ENCODE measurements at places on chromosomes 7 and 10.

GRCh38 chr10:16854623-16855022 is 37.4 kb upstream of the RSU1 start:
- no peak for DNase-seq

DNA sequence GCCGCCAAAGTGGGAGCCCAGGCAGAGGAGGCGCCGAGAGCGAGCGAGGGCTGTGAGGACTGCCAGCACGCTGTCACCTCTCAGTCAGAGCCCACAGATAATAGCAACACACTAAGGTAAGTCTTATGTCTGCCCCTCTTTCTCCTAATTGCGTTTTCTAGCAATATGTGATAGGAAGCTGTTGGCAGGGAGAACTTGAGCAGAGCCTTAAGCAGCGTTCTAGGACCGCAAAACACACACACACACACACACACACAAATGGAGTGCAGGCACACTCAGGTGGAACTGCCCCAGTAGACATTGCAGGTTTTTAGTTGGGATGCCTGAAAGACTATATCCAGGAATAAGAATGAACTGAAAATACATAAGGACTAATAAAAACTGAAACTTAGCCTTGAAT is 1188.5 kb downstream of the NXPH1 start:
- no peak for DNase-seq

- DNase-seq = no peak
These were observed 190.0 kb downstream of the FAM107B start for GRCh38 chr10:14584661-14585060.

DNA sequence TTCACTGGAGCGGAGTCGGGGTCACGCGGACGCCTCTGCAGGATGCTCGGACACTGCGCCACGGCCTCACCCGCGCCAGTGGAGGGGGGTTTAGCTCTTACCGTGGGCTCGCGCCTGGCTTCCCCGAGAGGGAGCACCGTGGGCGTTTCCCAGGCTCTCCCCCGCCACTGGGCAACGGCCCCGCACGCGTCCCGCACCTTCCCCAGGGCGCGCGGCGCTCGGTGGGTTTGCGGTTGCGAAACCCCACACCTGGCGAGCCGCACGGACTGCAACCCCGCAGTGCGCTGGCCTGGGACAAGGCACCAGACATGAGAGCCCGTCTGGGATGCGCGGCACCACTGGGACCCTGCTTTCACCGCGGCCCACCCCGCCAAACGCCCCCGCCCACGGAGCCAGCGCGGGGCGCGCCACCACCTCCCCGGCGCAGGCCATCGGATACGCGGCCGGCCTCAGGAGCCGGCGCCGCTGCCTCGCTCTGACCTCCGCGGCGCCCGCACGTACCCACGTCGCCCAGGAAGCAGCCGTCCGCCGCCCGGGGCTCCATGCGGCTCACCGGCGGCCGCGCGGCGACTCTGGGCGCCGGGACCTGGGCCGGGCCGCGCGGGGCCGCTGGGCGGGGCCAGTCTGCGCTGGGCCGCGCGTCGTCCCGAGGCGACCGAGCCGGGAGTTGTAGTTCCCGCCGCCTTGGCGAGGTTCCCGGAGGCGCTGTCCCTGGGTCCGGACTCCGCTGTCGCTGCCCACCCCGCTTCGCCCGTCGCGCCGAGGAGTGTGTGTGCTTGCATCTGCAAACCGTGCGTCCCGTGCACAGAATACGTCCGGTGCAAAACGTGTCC is at the start of gene ASB13:
Gene ASB13 (minus strand): TSS at position 588 of the 833 bp plus-strand sequence. CDS start 44 bp downstream, at position 544.
- DNase-seq = no peak

DNA sequence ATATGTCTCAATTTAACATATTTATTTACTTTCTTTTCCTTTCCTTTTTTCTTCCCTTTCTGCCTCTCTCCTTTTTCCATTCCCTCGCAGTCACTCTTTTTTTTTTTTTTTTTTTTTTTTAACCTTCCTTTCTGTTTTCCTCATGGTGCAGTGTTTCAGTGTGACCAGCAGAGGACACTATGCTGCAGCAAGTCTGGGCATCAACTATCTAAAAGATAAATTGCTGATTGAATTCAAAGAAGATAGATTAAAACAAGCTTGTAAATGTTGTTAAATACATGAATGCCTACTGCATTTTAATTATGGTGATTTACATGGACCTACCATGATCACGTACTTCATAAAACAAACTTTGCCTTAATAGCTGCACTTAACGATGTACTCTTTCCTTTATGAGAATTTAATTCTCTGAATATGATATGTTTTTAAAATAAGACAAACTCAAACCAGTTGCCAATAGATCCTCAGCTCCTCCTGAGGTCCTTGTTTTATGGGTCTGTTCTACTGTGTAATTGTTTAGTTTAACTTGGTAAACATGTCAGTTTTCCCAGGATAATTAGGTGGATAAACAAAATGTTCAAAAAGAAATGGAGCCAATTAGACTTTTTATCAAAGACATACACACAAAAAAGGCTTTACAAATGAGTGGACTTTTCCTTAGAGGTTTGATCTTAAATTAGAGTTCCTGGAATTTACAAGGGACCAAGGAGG is 101.0 kb upstream of the AGR3 start:
- DNase-seq = no peak

DNA sequence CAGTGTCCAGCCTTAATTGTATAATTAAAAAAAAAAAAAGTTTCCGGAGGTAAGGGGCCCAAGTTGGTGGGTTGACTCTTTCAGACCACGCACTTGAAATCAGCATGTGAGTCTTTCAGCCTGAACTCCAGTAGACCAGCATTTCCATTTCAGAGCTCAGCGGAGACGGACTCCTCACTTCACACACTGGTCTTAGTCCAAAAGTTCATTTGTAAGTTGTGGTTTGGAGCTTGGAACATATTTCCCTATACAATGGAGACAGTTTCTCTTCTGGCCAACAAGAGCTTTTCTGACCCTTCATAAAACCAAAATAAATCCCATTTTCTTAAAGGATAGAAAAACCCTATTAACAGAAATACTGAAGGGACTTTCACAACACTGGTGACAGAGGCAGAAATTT is 41.0 kb downstream of the ATXN7L1 start:
- no peak for DNase-seq

DNA sequence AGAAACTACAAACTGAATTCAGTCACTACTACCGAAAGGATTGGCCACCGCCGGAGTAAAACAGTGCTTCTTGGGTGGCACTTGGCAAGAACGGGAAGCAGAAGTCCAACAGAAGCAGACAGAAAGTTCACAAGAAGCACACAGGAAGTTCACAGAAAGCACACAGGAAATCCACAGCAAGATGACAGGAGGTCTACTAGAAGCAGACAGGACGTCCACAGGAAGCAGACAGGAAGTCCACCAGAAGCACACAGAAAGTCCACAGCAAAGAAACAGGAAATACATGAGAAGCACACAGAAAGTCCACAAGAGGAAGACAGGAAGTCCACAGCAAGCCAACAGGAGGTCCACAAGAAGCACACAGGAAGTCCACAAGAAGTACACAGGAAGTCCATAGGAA is 399.2 kb upstream of the AUTS2 start:
- DNase-seq = no peak

DNA sequence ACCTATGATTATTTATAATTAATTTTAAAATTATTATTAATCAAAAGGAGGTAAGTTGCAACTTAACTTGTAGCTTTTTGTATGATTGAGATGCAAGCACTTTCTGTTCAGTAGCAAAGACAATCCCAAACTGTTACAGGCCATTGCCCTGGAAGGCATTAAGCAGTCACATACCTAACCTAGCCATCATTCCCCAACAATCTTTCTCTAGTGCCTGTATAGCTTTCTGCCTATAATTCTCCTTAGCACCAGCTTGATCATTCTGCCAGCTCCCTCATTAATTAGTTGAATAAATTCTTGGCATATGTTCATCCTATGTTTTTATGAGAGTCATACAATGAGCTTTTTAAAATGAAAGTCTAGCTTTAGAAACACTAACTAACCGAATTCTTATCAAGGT is 178.9 kb upstream of the TMEM106B start:
- DNase-seq = no peak

DNA sequence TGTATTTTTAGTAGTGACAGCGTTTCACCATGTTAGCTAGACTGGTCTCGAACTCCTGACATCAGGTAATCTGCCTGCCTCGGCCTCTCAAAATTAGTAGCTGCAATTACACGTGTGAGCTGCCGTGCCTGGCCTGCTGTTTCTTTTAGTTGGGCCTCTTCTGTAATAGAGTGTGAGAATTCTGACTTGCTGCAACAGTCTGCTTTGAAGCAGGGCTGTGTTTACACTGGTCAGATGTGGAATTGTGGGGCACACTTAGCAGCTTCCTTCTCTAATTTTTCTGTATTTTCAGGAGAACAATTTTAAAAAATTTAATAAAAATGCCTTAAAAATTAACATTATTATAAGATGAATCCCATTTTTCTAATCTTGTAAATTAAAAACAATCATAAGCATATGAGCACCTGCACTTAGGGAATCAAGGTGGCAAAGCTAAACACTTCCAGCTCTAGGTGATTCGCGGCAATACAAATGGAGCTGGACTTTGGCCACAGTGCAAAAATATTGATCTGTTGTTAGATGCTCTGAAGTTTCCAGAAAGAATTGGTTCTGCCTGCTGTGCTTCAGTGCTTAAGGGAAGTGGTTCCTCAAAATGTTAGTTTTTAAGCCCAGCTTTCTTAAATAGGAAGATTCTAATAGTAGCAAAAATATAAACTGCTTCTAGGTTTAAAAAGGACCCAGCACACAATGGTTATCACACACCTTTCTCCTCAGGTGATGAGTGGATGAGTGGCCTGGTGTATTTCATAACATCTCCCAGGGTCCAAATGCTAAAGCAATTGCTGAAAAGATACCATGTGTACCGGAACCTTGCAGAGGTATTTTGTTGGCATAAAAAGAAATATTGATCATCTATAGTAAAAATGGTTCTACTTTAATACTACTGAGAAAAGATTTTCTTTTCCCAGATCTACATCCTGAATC is 63.5 kb upstream of the ATRNL1 start:
- no peak for DNase-seq

- DNase-seq = no peak
These were observed 18.3 kb downstream of the HNRNPA2B1 start for GRCh38 chr7:26182283-26182682.

DNA sequence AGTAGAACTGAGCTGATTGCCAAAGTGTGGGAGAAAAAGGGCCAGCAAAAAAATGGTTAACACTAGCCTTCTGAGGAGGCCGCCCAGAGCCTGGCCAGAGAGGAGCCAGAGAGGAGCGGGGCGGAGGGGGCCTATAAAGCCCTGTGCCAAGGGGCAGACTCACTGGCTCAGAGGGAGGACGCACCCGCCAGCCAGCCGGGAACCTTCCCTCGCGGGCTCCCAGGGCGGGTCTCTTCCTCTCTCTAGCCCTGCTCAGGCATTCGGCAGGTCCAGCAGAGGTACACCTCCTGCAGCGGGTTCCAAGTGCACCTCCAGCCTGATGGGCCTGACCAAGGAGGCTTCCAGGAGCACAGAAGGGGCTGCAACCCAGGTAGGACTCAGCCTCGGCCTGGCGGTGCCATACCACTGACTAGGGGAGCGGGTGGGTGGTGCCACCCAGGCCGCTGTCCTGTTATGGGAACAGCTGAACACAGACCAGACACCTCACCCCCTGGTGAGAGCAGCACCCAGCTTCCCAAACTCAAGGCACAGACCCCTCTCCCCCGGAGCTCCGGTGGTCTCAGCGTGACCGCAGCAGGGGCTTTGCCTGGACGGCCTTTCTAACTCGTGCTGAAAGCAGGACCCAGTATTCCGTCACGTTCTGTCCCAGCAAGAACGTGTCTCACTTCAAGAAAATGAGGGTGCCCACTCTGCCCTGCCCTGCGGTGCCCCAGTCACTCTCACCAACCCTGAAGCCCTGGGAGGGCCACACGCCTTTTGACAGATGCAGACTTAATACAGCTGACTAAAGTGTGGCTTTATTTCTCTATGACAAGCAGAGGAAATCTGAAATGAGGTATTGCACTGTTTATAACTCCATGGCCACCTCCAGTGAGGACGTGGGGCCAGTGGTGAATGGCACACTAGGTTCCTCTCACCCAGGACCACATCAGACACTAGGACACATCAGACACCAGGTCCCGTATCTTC is at the start of gene GPER1:
Gene GPER1 (plus strand): TSS at position 162 of the 969 bp plus-strand sequence. CDS start 3,616 bp downstream, outside the sequence.
- no peak for DNase-seq

DNA sequence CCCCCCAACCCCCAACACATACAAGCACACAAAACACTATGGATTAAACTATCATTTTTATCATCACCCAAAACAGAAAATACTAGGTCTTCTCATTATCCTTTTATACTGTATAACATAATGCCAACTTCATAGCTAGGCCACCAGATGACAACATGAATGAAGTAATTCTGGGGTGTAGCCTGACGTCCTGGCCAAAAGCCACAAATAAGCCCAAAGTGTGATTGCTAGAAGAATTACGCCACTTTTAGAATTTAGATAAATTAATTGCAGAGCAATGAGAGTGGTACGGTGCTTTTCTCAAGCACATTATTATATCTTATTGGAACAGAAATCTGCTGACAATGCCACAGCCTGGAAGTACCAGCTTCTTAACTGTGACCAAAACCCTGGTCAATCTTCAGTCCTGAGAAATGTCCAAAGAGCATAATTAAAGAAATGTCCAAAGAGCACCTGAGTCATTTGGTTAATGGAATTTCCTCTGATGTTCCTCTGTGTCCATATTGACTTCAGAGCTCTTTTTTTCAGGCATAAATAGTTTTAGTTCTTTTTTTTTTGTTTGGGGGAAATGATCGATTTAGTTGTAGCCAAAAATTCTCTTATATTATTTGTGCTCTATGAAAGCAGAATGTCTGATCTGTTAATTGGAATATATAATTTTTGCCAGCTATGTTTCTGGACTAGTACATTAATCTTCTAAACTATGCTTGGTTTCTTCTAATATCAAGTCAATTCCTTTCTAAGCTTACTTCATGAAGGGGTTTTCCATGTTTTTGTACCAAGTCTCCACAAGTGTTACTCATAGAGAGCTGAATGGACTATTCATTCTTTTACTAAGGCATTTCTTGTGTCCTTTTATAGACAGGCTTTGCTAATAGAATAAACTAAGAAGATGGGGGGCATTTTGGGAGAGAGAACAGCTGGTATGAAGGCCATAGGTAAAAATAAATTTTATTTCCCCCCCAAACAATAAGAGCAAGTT is 233.4 kb upstream of the SLC26A5 start:
- no peak for DNase-seq

- DNase-seq = no peak
These were observed at the start of gene PNLIPRP1 for GRCh38 chr10:116590590-116591444. PNLIPRP1 (plus strand) TSS chr10:116590959; CDS start chr10:116591130, 171 bp downstream.

DNA sequence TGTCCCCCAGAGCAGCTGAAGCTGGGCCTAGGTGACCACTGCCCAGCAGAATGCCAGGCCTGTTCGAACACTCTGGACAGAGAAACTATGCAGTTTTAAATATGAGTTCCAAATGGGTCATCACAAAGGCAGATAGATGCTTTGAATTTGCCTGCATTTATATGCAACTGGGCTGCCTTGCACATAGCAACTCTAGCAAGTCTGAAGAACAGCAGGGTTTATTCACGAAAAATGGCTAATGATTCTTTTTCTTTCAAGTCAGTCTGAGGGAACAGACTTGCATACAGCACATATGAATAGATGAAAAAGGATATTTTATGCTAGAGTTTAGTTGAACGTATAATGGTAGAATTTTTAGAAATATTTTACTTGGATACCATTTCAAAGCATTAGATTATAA is 68.5 kb downstream of the SLC35B4 start:
- no peak for DNase-seq

GRCh38 chr10:88833723-88834122 is 17.9 kb downstream of the ANKRD22 start:
- no peak for DNase-seq
